ENCODE measurements at places on chromosomes 16 and 17.

GRCh38 chr16:67942200-67942509 lies 1.8 kb downstream of the LCAT start:
- DNase-seq: no peak

DNA sequence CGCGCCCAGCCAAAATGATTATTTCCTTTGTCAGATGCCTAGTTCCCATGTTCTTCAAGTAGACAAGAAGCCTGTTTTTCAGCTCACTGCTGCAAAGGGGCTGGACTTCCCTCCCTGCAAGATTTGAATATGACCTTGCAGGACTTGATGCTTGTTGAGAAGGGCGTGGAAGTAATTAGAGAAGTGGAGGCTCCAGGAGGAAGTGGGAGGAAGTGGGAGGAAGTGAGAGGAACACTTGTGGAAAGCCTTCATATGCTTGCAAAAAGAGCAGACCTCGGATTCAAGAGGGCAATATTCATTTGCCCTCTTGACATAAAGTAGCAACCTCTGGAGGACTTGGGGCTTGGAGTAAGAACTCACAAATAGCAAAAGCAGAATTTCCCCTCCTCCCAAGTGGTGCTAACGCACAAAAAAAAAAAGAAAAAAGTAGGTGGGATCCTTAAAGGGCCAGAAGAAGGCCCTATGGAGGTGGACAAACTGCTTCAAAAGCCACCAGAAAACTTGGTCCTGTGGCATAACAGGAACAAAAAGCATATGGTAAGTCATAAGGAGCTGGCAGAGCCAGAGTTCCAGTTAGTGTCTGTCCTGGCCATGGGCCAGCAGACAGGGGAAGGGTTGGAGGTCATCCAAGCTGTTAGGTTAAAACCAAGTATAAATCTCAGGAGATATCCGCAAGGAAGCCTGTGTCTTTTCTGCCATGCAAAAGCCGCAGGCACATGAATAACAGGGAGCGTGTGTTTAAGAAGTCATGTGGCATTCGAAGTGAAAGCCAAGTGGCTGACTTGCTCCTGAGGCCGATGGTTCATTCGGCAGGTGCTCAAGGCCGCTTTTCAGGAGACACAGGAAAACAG lies 20.6 kb upstream of the PRKAR1A start:
- no peak for DNase-seq

GRCh38 chr16:64089697-64090096 lies 1032.2 kb downstream of the CDH11 start:
- DNase-seq: peak; percentile 8

DNA sequence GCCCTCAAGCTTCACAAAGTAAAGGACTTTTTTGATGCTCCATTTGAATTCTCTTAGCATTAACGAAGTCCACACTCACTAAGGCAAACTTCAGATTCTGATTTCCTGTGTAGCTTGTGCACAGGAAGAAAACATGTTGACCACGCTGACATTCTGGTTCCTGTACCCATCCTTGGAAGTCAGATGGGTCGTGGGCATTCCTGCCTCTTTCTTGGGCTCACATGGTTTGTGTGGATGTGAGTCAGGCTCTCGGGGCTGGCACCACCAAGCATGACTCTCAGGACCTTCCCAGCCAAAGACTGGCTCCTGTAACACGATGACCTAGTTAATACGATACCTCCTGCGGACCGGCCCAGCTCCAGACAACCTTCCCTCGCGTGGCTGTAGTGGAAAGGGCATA lies 32.8 kb downstream of the ARSG start:
- no peak for DNase-seq

GRCh38 chr16:68907781-68908181 lies 64.5 kb downstream of the TANGO6 start:
- DNase-seq: peak; percentile 2

DNA sequence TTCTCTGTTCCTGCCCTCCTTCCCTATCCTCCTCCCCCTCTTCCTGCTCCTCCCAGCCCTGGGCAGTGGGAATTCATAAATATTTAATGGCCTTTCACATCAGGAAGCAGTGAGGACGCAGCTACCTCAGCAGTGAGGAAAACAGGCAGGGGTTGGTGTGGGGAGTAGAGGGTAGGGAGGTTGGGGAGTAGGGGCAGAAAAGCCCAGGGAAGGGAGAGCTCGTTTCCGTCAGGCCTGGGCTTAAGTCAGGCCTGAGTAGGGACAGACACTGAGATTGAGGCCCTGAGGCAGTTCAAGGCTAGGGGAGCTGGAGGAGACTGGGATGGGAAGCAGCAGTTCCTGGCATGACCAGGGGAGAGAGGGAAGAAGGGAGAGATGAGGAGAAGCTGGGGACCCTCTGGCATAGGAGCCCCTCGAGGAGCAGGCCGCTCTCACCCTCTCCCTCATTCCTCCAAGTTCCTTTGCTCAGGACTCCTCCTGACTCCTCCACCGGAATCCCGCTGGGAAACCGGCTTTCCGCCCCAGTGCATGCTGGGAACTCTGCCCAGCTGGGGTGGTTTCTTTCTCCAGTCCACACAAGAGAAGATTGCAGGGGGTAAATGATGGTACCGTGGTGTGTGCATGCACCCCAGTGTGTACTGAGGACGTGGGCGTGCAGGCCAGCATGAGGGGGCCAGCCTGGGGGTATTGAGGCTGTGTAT lies 6.2 kb downstream of the SAMD14 start:
- DNase-seq: peak; percentile 40

DNA sequence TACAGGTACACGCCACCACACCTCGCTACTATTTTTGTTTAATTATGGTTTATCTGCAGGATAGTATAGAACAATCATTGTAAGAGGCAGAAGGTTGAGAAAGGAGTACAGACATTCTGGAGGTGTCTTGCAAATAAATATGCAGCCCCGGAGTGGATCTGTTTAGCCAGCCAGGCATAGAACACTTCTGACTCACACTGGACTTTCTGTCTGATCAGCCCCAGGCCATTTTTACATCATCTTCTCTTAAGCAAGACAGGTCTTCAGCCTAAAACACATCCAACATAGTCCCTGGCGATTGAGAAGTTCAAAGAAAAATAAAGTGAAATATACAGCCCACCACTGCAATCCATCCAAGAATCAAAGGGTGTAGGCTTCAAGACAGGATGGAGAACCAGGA lies 81.4 kb downstream of the XYLT1 start:
- no peak for DNase-seq

DNA sequence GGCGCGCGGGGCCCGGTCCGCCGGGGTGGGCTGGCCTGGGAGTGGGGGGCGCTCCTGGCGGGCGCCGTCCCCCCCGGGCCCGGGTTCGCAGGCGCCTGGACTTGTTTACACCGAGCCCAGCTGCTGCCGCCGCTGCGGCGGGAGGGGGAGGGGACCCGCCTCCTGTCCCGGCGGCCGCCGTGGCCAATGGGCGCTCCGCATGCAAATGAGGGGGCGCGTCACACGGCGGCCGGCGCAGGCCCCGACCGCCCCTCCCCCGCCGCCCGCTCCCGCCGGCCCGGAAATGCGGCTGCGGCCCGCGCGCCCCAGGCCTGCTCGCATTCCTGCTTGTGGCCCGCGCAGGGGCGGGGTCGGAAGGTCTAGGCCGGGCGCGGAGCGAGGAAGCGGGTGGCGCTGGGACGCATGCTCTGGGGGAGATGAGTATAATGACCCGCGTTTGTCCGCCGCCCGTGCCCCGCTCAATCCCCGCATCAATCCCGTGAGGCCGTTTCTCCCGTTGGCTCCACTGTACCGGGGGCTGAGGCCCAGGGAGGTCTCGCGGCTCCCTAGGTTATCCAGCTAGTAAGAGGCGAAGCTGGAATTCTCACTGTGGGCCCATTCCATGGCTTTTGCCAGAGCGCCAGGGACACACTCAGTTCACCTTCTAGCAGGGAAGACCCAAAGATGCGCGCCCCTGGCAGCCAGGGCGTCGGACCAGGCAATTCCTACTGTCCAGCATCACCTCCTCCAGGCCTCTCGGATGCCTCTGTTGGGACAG lies at the start of gene YPEL3:
Gene YPEL3 (minus strand): TSS at position 109 of the 757 bp plus-strand sequence. CDS start 731 bp downstream, outside the sequence.
- peak; percentile 90 for DNase-seq

DNA sequence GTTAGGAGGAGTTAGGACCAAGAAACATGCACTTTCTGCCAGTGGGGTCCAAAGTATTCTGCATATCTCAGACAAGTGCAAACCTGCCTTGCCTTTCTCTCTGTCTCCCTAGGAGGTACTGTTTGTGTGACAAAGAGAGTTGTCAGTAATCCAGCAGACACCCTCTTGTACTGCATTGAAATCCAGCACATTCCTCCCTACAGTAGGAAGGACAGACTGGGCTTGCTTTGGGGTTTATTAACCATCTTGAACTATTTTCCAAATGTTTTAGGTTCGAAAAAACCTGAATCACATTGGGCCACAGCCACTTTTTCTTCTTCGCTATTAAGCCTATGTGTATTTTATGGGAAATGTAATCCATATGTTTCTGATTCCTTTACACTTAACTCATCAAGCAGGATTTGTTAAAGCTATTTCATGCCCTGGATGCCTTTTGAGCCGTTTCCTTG lies 204.2 kb upstream of the KCNJ16 start:
- no peak for DNase-seq

DNA sequence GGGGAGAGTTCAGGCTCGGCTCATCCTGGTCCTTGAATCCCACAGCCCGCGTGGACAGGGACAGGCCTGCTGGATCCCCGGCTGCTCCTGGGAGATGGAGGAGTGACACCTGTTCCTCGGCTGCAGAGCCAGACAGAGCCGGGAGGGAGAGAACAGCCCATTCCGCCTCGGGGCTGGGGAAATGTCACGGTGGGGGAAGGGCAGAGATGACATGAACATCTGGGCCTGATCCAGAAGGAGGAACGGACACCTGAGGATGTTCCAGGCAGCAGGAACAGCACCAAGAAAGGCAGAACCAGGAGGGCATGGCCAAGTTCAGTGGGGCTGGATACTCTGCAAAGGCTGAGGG lies 2.1 kb downstream of the ZNF764 start:
- DNase-seq: no peak

- DNase-seq: no peak
These were observed 16.3 kb upstream of the RBFOX1 start for GRCh38 chr16:7316281-7316888.

DNA sequence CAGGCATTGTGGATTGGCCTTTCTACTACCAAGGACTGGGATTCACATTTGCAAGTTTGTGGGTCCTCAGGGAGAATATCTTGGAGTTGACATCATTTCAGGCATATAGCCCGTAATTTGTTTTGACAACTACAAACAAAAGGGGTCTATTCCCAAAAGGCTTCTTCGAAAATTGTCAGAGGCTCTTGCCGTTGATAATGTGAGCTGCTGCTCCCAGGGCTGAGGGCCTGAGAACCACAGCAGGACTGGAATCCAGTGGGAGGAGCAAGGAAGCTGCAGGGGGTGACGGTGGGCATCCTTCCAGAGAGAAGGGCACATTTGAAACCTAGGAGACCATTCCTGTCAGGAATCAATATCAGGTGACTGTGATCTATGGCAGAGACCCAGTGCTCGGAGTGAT lies 761.6 kb upstream of the RBFOX1 start:
- no peak for DNase-seq

GRCh38 chr16:84730406-84731106 lies 30.8 kb downstream of the USP10 start:
- DNase-seq: peak; percentile 53

DNA sequence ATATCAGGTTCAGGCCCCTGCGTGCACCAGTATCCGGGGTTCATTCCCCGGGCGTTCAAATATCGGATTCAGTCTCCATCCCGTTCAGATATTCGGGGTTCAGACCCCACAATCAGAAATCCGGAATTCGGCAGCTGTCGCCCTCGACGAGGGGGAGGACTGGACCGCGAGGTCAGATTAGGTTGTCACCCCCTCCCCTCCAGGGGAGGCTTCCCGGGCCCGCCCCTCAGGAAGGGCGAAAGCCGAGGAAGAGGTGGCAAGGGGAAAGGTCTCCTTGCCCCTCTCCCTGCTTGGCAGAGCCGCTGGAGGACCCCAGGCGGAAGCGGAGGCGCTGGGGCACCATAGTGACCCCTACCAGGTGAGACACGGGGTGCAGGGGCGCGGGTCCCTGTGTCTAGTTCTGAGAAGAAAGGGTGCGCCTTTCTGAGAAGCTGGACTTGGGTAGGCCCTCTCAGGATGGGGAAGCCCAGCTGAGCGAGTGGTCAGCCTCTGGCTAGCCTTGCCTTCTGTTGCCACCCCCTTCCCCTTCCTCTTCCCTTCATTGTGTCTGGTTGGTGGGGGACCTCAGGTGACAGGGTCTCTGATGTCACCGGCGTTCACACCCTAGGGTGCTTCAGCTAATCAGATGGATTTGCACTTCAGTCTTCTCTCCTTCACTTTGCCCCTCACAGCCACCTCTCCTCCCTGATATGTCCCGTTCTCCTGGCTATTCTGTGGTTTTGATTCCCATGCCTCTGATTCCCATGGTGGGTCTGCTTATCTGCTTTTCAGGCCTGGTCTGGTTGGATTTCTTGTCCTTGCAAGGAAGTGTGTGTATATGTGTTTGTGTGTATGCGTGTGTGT lies 844 bp downstream of the TAOK2 start:
- peak; percentile 46 for DNase-seq

DNA sequence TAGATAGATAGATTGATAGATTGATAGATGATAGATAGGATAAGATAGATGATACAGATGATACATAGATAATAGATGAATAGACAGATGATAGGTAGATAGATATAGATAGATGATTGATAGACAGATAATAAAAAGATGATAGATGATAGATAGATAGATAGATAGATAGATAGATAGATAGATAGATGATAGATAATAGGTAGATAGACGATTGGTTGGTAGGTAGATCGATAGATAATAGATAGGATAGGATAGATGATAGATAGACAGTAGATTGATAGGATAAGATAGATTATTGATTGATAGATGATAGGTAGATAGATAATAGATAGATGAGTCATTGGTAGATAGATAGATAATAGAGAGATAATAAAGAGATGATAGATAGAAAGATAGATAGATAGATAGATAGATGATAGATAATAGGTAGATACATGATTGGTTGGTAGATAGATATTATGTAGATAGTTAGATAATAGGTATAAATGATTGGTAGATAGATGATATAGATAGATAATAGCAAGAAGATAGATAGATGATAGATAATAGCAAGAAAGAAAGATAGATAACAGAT lies 109.4 kb upstream of the C16orf82 start:
- DNase-seq: no peak

GRCh38 chr17:71985111-71986039 lies 135.4 kb upstream of the SOX9 start:
- no peak for DNase-seq

DNA sequence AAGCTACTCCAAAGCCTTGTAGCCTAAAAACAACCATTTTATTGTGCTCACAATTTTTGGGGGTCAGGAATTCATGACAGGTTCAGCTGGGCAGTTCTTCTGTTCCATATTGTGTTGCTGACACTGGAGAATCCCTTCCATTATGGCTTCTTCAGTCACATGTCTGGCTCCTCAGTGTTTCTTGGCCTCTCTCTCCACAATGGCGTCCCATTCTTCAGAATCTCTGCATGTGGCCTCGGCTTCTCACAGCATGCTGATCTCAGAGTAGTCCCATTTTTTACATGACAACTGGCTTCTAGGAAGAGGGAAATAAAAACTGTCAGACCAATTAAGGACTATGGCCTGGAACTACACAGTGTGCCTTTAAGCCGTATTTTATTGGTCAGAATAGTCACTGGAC lies 49.7 kb downstream of the NF1 start:
- no peak for DNase-seq

Measured in NCI-H1417 (cell line).